Heart left ventricle (tissue), 16 donors: ENCODE measurements at places on chromosomes 1 and 21. TPM values are rescaled to one million over a fixed set of nuclear protein-coding genes. Genes with fewer than 3 reads are reported as not detected.

- DNase-seq, result no peak
- H3K36me3 ChIP-seq, result no peaks in the 10 kb centered on the region
- no peaks in the 10 kb centered on the region for H3K27me3 ChIP-seq
- H3K27ac ChIP-seq, result no peak overlapping the region
Measured at GRCh38 chr1:169060043-169060722, 46.3 kb upstream of the ATP1B1 start.

DNA sequence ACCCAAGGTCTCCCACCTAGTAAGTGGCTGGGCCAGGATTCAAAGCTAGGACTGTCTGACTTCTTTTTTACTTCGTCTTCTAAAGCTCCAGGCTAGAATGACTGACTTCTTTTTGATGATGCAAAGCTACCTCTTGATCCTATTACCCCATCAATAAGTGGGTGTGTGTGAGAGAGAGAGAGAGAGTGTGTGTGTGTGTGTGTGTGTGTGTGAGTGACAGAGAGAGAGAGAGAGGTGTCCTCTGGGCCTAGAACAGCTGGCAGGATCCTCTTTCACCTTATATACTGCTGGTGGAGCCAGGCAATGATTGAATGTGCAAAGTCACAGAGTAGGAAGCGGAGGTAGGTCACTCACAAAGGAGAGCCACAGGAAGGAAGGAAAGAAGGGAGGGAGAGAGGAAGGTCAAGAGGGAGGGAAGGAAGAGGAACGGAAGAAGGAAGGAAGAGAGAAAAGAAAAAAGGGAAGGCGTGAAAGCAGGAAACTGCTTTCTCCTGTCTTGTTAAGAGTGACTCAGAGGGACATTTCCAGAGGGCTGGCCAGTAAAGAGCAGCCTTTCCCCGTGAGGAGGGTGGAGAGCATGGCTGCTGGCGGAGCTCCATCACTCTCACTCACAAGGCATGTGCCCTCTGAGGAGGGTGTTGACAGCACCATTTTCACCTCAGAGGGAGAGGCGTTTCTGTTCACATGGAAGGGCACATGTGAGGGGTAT, 68.9 kb downstream of the CDC7 start:
- H3K27me3 ChIP-seq, result no peaks in the 10 kb centered on the region
- no peak overlapping the region for H3K4me3 ChIP-seq
- peak; percentile 94 for DNase-seq
- no peaks in the 10 kb centered on the region for H3K36me3 ChIP-seq
- peak overlapping the region; percentile 79 for H3K27ac ChIP-seq

- no peaks in the 10 kb centered on the region for H3K36me3 ChIP-seq
- peaks cover 17% of the 10 kb centered on the region for H3K4me1 ChIP-seq
- no peak overlapping the region for H3K27ac ChIP-seq
- DNase-seq, result no peak
- H3K4me3 ChIP-seq, result no peak overlapping the region
- no peaks in the 10 kb centered on the region for H3K27me3 ChIP-seq
Measured at GRCh38 chr1:88680911-88681622, 3.0 kb upstream of the PKN2 start.

- no peak overlapping the region for H3K27ac ChIP-seq
- H3K36me3 ChIP-seq, result no peaks in the 10 kb centered on the region
- H3K4me3 ChIP-seq, result no peak overlapping the region
- H3K4me1 ChIP-seq, result peaks cover 14% of the 10 kb centered on the region
Measured at GRCh38 chr1:3896396-3897000, 3.6 kb downstream of the C1orf174 start.

DNA sequence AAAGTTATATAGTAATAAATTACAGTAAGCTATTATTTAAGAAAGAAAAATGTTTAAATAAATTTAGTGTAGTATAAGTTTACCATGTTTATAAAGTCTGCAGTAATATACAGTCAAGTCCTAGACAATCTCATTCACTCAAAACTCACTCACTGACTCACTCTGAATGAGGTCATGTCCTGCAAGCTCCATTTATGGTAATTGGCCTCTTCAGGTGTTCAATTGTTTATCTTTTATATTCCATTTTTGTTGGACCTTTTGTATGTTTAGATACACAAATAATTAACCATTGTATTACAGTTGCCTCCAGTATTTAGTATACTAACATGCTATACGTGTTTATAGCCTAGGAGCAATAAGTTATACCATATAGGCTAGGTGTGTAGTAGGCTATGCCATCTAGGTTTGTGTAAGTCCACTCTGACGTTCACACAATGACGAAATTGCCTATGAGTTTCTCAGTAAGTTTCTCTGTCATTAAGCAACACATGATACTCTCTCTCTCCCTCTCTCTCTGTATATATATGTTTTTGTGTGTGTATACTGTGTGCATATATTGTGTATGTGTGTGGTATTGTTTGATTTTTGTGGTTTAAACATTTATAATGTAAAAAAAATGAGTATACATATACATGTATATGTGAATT, 161.2 kb downstream of the NCAM2 start:
- no peak overlapping the region for H3K27ac ChIP-seq
- H3K4me1 ChIP-seq, result no peaks in the 10 kb centered on the region
- no peak overlapping the region for H3K4me3 ChIP-seq
- no peak for DNase-seq

GRCh38 chr1:95139039-95139438, 21.9 kb downstream of the TLCD4 start:
- H3K4me3 ChIP-seq, result no peak overlapping the region
- DNase-seq, result no peak
- H3K36me3 ChIP-seq, result no peaks in the 10 kb centered on the region
- no peaks in the 10 kb centered on the region for H3K27me3 ChIP-seq

GRCh38 chr1:37691497-37692077, 729 bp upstream of the CDCA8 start:
- H3K4me3 ChIP-seq, result peak overlapping the region; percentile 81
- H3K27me3 ChIP-seq, result no peaks in the 10 kb centered on the region

GRCh38 chr1:184563308-184563707, 176.5 kb downstream of the C1orf21 start:
- DNase-seq, result no peak
- no peaks in the 10 kb centered on the region for H3K27me3 ChIP-seq
- H3K36me3 ChIP-seq, result peaks cover 2% of the 10 kb centered on the region
- H3K4me1 ChIP-seq, result peaks cover 31% of the 10 kb centered on the region
- no peak overlapping the region for H3K4me3 ChIP-seq
- H3K27ac ChIP-seq, result no peak overlapping the region

GRCh38 chr1:117928881-117929342, 509 bp downstream of the GDAP2 start:
- DNase-seq, result peak; percentile 69
- H3K27me3 ChIP-seq, result no peaks in the 10 kb centered on the region
- H3K36me3 ChIP-seq, result no peaks in the 10 kb centered on the region

GRCh38 chr21:32143241-32143939, 135.5 kb downstream of the MIS18A start:
- no peaks in the 10 kb centered on the region for H3K36me3 ChIP-seq
- H3K27ac ChIP-seq, result no peak overlapping the region
- peak; percentile 29 for DNase-seq
- no peaks in the 10 kb centered on the region for H3K4me1 ChIP-seq
- no peak overlapping the region for H3K4me3 ChIP-seq

GRCh38 chr21:35511696-35512162, 462.6 kb upstream of the RUNX1 start:
- no peaks in the 10 kb centered on the region for H3K36me3 ChIP-seq
- no peak overlapping the region for H3K4me3 ChIP-seq
- H3K27me3 ChIP-seq, result no peaks in the 10 kb centered on the region
- no peaks in the 10 kb centered on the region for H3K4me1 ChIP-seq
- H3K27ac ChIP-seq, result no peak overlapping the region

DNA sequence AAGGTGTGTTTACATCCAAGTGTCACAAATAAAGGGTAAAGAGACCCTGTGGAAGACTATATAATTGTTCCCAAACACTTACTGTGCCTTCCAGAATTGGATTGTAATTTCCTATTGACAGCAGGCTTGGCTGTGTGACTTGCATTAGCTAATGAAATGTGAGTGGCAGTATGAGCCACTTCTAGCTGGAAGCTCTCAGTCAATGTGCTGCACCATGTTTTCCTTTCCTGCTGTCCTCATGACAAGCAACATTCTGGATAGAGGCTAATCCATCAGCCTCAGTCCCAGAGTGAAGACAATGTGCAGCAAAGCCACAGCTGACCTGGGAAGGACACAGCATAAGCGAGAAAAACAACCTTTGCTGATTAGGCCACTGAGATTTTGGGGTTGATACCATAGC, 5.9 kb upstream of the FOXJ3 start:
- DNase-seq, result no peak
- no peak overlapping the region for H3K27ac ChIP-seq
- peaks cover 25% of the 10 kb centered on the region for H3K4me1 ChIP-seq
- H3K27me3 ChIP-seq, result no peaks in the 10 kb centered on the region
- no peak overlapping the region for H3K4me3 ChIP-seq
- H3K36me3 ChIP-seq, result no peaks in the 10 kb centered on the region

GRCh38 chr1:26861889-26862378, 1.0 kb upstream of the SFN start:
- H3K36me3 ChIP-seq, result no peaks in the 10 kb centered on the region
- no peaks in the 10 kb centered on the region for H3K27me3 ChIP-seq
- DNase-seq, result no peak
- H3K27ac ChIP-seq, result no peak overlapping the region
- H3K4me3 ChIP-seq, result no peak overlapping the region
- H3K4me1 ChIP-seq, result peaks cover 17% of the 10 kb centered on the region

DNA sequence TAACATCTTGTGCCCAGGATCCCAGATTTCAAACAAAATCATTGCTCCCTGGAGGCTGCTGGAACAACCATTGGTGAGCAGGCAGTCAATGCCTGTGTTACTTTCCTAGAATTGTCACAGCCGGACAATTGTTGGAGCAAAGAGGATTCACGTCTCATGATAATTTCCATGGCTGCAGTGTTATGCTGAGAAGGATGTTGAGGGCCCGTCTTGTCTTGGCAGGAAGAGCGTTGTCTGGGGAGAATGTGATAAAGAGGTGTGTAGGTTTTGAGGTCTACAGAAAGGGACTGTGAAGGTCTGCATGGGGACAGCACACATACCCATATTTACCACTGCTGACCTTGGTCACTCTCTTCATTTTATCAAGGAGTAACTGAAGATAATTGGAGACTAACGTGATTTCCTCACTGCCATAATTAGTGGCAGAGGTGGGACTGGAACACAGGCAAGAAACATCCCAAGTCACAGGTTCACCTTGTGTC, 6.3 kb downstream of the MECR start:
- H3K4me3 ChIP-seq, result no peak overlapping the region
- DNase-seq, result no peak
- H3K27ac ChIP-seq, result no peak overlapping the region
- H3K36me3 ChIP-seq, result peaks cover 23% of the 10 kb centered on the region

DNA sequence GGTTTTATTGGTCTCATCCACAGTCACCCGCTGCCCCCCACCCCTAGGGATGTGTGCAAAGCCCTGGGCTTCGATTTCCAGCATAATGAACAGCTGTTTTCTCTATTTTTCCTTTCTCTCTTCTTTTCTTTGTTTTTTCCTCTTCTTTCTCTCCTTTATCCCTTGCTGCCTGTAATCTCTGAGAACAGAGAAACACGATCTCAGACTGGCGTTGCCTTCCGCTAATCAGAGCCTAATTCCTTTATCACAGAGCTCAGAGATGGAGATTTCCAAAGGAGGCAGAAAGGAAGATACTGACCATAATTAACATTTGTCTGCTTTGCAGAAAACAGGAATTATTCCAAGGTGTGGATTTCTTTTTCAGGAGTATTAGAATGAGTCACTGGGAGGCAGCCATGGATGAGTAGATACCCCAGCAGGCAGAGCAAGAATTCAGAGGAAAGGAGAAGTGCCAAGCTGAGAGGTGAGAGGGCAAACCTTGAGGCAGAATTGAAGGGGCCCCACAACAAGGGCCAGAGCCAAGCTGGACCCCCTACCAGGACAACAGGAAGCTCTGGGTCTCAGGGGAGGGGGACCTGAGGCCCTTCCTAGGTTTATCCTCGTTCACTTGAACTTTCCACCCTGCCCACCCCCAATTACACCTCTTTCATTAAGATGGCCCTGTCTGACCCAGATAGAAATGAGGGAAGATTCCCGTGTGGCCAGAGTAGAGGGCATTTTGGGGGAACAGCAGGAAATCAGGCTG, 33.3 kb downstream of the MATN1 start:
- no peak for DNase-seq
- no peaks in the 10 kb centered on the region for H3K4me1 ChIP-seq
- H3K27me3 ChIP-seq, result peaks cover under 1% of the 10 kb centered on the region
- H3K27ac ChIP-seq, result no peak overlapping the region

DNA sequence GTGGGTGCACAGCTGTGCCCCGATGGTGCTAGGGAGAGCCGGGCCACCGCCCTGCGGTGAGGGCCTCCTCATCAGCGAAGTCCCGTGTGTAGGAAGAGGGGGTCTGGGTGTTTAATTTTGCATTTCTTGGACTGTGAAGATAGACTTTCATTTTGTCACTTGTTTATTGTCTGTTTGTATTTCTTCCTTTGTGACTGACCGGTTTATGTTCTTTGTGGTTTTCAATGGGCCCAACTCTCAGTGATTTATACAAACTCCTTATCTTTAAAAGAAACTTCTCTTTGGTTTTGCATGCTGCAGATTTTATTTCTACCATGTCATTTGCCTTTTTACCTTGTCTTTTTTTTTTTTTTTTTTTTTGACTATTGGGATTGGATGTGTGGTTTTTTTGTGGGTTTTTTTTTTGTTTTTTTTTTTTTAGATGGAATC, 65.1 kb downstream of the COL18A1 start:
- H3K27ac ChIP-seq, result peak overlapping the region; percentile 74
- H3K4me1 ChIP-seq, result peaks cover 49% of the 10 kb centered on the region
- DNase-seq, result no peak
- no peak overlapping the region for H3K4me3 ChIP-seq
- H3K36me3 ChIP-seq, result peaks cover 7% of the 10 kb centered on the region

DNA sequence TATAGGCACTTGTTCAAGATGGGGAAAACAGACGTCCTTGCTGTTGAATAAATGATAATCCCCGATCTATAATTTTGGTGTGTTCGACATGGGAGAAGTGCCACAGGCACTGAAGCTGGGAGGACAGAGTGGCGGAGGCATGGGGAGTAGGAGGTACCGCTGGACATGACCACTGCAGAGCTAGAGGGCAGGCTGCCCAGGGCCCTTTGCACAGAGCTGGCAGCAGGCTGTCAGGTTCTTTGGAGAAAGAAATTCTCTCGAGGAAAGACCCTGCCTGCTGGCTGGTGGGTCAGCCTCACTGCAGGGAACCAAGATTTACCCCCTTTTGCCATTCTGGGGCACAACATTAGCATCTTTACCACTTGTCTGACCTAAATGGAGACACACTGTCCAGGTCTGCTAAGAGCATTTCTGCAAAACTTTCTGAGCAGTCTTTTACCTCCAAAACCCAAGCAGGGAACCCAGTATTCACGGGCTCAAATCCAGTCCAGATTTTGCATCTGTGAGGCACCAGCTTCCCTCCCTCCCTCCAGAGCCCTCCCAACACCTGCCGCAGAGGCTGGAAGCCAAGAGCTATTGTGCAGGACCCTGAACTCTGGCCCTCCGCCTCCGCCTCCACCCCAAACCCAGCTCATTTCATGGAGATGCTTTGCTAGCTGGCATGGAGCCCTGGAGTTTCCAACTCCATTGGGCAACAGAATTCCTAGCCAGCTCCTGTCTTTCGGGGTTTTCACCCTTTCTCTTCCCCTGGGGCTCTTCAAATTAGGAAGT, 142.3 kb downstream of the PLXNA2 start:
- peak overlapping the region; percentile 49 for H3K27ac ChIP-seq
- peak; percentile 65 for DNase-seq
- H3K4me1 ChIP-seq, result peaks cover 44% of the 10 kb centered on the region
- H3K36me3 ChIP-seq, result no peaks in the 10 kb centered on the region
- H3K4me3 ChIP-seq, result no peak overlapping the region

PLA2G2F gene
- total RNA-seq, result not detected

RGS7 gene
- not detected for total RNA-seq

MUTYH gene
- 6.0 TPM for total RNA-seq

ADAMTSL4 gene
- 40.9 TPM for total RNA-seq

CREG1 gene
- total RNA-seq, result 79.7 TPM

SEC16B gene
- 1.4 TPM for total RNA-seq

TEX38 gene
- not detected for total RNA-seq

AGT gene
- 43.2 TPM for total RNA-seq

DRAXIN gene
- 0.12 TPM for total RNA-seq

TRIM58 gene
- total RNA-seq, result 0.84 TPM

ZC3H12A gene
- total RNA-seq, result 6.7 TPM
